NCI-H1417 treated with DMSO at 0.1 percent for 48 hours (cell line): ENCODE measurements at places on chromosomes 6 and 20.

DNA sequence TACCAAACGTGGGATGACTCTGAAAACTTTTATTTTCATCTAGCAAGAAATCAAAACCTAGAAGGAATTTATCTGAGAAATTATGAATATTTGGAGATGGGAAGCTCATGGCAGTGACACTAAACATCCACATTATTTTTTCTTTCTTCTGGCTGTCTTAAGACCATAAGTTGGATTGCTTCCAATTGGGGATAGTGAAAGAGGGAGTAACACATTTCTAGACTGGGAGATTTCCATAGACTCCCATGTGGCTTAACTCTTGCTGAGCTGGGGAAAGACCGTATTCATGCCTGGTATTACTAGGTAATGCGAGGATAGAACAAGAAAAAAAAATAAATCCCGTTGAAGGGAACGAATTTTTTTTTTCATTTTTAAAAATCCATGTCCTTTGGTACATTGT is 120.0 kb downstream of the UTRN start:
- no peak for DNase-seq

DNA sequence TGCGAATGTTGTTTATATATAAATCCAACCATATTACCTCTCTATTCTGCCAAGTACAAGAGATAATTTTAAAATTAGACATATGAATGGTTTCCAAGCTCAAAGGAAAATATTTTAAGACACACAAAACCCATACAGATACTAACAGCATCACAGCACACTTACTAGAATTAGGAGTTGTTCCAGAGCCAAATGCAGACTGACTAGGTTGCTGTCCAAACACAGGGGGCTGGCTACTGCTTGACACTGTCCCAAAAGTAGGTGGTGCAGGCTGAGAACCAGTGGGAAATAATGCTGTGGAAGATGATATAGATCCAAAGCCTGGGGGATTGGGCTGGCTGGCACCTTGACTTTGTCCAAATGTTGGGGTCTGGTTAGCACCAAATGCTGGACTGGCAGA is 24.3 kb downstream of the FAM8A1 start:
- no peak for DNase-seq

- no peak for DNase-seq
Measured at GRCh38 chr20:19396460-19397081, 184.1 kb downstream of the SLC24A3 start.

- DNase-seq = peak; percentile 47
Measured at GRCh38 chr6:123415844-123416468, 220.8 kb downstream of the TRDN start.

- no peak for DNase-seq
Measured at GRCh38 chr6:161954699-161955276, 680.9 kb upstream of the AGPAT4 start.

DNA sequence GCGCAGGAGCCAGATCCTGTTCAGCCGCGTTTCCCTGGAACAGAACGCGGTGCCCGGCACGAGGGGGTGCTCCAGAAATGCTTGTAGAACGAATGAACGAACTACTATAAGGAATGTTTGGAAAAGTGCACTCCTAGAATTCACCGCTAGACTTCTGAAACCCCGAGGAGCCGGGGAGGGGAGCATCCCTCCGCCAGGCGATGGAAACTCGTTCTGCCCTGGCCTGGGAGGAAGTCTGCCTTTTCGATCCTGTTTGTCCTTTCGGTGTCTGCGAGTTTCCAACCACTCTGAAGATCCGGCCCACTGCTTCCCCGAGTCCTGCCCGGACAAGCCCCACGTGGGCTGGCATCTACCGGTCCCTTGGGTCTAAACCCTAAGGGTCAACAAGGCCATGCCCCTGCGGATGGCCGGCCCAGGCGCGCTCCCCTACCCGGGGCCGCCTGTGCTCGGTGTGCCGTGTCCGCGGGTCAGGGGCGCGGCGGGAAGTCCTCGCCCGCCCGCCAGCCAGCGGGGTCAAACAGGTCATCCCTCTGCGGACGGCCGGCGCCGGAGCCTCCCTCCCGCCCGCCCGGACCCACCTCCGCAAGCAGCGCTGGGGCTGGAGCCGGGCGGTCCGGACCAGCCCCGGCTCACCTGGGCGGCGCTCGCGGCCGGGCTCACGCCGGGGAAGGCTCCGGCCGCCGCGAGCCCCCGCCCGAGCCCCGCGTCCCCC is 526 bp downstream of the SULF2 start:
- no peak for DNase-seq

DNA sequence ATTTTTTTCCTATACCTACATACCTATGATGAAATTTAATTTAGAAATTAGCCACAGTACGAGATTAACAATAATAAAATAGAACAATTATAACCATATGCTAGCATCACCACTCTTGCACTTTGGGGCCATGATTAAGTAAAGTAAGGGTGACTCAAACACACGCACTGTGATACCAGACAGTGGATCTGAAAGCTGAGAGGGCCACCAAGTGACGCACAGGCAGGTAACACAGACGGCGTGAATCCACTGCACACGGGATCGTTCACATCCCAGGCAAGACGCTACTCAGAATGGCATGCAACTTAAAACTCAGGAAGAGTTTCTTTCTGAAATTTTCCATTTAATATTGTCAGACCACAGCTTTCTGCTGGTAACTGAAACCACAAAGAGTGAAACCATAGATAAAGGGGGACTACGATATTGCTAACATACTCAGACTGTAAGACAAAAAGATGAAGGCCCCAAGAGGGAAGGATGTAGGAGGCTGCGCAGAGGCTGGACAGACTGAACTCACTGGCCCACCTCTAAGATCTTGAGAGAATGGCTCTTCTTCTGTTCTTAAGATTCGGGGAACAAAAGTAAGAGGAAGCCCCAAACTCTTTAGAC is 17.9 kb downstream of the RRBP1 start:
- DNase-seq = no peak

GRCh38 chr6:151661509-151661908 is 146.0 kb upstream of the ESR1 start:
- no peak for DNase-seq

DNA sequence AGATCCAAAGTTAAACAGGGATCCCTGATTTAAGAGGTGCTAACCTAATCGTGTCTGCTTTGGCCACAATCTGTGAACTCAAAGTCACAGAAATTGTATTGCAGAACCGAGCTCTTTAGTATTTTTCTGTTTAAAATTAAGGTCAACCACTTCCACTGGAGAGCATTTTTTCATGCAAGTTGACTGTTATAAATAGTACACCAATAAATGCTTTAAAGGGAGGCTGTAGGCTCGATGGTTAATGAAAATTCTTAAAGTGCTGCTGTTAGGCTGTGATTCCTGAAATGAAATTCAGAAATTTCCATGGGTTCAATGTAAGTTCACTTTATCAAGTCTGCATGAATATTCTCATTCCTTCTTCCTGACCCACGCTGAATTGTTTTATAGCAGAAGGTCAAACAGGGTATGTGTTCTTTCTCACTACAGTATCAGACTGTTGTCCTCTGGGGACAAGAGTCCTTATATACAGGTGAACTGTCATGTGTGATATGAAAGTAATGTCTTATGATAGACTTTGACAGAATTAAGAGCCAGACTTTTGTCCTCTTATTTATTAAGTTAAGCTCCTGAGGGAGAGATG is 92.5 kb upstream of the HDGFL1 start:
- DNase-seq = no peak

DNA sequence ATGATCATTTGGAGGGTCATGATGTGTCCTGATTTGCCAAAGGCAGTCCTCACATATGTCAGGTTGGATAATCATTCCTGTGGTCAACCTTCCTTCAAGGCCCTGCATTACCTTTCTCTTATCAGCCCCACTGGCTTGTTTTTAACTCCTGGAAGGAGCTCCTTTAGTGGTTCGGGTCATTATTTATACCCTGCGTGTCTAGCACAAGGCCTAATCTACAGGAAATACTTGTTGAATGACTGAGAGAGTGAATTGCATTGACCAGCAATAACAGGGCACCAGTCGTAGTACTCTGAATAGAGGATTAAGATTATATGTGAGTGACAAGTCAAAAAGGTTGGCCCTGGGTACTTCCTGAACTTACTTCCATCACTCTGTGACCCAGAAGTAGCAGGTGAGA is 4.5 kb downstream of the HIVEP2 start:
- no peak for DNase-seq

DNA sequence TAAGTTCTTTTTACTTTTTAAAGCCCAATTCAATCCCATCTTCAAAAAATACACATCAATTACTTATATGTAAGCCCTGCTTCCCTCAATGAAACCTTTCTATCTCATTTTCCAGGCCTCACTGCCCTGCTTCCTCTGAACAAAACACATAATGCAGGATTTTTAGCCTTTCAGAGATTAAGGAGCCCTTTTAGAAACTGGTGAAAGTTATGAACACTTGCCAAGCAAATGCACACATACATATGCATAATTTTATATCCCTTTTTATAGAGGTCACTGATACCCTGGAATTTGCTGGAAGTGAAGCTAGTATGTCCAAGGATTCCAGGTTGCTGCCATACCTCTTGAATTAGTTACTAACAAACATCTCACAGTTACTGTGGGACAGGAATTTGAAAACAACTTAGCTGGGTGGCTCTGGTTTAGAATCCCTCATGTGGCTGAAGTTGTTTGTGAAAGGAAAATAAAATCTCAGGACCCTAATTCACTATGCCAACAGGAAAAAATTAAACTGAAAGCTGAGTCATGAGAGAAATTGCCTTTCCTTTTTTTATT is 75.8 kb downstream of the UBE3D start:
- no peak for DNase-seq

- DNase-seq = no peak
Measured at GRCh38 chr20:916825-917224, 691 bp upstream of the ANGPT4 start.

DNA sequence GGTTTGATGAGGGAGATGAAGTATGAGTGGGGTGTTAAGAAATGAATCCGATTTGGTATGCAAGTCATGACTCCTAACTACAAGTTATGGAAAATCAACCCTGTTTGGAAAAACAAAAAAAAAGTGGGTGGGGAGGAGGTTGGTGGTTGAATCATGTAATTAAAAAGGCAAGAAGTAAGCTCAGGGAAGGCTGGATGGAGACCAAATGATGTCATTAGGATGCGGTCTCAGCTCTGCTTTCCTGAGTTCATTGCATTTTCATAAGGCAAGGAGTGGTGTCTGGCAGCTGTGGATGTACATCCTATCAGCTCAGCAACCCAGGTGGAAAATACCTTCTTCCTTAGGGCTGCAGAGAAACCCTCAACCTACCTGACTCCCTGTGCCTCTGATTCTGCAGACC is 60.4 kb upstream of the AKAP12 start:
- DNase-seq = no peak

DNA sequence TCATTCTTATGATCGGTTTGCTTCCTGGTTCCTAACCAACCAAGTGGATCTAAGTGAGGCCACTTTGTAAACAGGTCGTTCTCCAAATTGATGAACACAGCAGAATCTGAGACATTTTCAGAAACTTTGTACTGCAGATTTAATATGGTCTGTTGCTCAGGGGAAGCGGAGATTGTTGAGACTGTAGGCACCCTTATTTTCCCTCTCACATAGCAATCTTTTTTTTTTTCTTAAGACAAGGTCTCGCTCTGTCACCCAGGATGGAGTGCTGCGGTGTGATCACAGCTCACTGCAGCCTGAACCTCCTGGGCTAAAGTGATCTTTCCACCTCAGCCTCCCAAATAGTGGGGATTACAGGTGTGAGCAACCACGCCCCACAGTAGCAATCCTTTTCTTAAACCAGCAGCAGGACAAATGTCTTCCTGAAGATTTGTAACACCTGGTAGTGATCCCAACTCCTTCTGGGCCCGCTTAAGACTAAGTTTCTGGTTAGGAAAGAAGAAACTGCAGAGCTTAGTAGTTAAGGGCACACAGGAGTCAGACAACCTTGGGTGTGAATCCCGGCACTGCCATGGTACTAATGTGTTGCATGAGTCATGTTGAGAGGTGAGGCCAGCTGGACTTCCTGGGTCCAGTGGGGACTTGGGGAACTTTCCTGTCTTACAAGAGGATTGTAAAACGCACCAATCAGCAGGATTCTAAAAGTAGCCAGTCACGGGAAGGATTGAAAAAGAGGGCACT is 48.4 kb upstream of the EZR start:
- no peak for DNase-seq

- DNase-seq = no peak
Measured at GRCh38 chr6:1240766-1241318, 71.1 kb upstream of the FOXQ1 start.

GRCh38 chr6:134063966-134064445 is 11.6 kb upstream of the SLC2A12 start:
- DNase-seq = peak; percentile 54

GRCh38 chr6:83847179-83847578 is 6.0 kb upstream of the RIPPLY2 start:
- no peak for DNase-seq

DNA sequence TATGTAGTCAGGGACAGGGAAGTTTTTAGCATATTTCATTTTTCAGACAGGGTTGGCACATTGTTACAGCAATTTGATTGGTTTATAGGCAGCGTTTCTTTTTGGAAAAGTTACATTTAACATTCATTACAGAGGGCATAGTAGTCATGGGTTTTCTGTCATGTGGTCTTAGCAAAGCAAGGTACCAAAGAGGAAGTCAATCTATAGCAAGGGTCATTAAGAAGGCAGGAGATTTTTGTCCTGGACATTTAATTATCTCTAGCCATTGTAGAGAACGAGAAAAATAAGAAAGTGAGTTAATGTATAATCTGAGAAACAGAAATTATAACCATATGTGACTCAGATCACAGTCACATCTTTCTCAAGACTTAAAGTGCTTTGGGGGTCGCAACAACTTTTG is 47.4 kb downstream of the TPD52L1 start:
- DNase-seq = no peak

DNA sequence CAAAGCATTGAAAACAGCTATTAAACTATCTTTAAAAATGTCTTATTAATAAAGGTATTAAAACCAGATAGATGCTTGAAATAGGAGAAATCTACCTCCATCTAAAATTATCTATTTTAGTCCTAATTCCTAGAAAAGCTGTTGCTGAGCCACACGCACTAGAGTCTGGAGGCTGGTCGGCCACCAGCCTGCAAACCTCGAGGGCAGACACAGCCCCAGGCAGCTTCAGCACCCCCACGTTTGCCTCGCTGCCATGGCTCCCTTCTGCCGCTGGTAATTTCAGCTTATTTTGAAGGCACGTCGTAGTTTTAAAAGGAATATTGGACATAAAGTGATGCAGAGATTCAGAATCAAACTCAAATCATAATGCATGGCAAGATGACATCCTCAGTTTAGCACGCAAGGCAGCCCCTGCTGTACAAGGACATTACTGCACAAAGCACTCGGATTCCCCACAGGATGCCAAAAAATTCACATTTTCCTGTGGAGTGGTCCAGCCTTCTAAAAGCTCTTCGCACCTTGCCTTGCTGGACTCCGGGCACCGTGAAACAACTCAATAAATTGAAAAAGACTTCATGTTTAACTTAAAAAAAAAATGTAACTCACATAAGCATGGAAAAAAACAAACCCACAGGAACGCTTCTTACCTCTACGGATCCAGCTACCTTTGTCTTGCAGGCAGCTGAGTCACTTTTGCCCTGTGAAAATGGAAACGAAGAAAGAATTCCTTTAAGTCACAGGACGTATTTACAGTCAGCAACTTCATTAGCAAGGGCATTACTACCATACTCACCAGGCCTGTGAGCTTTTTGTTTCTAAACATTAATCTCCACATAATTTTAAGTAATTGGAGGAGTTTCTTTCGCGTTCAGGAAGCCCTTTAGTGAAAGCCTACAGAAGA is 143.4 kb upstream of the RPS6KA2 start:
- no peak for DNase-seq

GRCh38 chr6:26474439-26474881 is 16.7 kb downstream of the BTN2A1 start:
- DNase-seq = no peak
